ENCODE measurements at places on chromosomes 5 and 9.

GRCh38 chr9:104009826-104010225 is 84.3 kb upstream of the SMC2 start:
- no peak for DNase-seq

GRCh38 chr5:170565072-170565471 is 61.3 kb downstream of the KCNIP1 start:
- DNase-seq = no peak

GRCh38 chr5:45642370-45642769 is 53.8 kb downstream of the HCN1 start:
- DNase-seq = no peak

- DNase-seq = no peak
Observed at GRCh38 chr9:12739014-12739652, 35.7 kb upstream of the LURAP1L start.

DNA sequence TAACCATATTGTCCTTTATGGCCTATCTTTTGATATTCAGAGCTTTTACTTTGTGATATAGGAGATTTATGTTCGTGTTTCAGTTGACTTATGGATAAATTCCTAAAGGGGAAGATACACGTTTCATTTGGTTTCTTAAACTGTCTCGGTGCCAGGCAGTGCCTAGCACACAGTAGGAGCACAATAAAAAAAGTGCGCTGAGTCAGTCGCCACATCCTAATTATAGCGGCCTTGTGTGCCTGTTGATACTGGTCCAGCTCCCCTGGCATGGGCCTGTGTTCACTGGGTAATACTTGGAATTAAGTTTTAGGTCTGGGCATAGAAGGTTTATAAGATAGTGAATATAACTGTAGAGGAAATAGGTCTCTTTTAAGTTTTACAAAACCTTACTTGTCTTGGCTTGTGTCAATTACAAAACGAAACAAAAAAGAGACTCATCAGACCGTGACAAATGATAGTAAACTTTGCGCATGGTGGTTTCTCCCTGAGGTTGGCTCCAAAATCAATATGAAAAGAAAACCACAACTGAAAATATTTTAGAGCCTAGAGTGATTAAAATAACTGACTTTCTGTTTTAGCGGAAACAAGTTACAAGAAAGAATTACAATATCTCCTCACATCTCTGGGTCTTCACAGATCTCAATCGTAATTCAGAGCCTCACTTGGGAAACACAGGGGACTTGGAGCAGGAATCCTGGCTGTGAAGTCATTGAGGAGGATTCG is 84.8 kb downstream of the MVB12B start:
- no peak for DNase-seq

DNA sequence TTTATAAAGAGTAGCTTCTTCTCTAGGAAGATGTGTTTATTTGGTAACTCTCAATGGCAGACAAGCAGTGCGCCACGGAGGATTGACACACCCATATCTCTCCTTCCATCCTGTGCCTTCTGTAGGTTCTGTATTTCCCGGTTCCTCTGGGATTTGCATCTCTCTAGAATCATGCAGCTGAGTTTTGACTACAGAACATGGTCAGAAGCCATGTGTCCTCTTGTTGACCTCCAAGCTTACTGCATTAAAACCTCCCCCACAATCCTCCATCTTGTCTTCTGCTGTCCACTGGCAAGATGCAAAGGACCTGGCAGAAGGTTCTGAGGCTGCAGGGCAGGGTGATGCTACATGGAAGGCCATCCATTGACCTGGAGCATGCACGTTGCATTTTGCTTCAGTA is 482.0 kb downstream of the DMRT2 start:
- DNase-seq = no peak

DNA sequence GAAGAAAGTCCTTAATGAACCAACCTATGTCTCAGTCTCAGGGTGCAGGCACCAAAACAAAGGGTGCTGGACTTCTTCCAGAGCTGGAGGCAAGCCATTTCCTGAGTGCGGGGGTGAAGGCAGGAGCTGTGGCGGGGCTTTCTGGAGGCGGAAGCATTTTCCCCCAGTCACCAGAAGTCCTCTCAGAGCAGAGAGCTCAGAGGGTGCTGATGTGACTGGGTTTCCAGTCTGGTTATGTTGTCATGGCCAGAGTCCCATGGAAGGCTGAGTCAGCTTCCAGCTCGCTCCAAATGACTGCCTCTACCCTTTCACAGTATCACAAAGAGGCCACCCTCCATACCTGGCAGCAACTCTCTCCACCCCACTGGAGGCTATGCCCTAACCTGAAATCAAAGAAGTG is 86.0 kb downstream of the TRPC7 start:
- no peak for DNase-seq

GRCh38 chr5:18220631-18221030 is 586.4 kb downstream of the TAF11L14 start:
- no peak for DNase-seq

DNA sequence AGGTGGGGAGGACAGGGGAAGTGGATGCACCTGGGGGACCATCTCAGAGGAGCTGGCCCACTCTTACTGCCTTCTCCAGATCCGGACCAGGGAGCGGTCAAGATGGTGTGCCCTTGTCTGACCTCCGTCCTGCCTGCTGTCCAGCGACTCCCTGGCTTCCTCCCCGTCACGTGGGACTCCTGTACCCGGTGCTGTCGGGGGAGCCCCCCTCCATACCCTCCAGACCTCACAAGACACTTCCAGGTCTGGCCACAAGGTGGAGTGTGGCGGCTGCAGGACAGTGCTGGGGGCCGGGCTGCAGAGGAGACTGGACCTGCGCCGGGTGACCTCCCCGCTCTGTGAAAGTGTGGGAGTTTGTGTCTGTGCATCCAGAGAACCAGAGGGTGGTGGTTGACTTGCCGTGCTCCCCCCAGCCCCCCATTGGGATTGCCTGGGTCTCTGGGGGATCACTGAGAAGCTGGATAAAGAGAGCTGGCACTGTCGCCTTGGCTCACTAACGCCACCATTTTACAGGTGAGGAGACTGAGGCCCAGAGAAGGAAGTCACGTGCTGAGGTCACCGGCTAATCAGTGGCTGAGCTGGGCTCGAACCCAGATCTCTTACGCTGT is 1.9 kb upstream of the CRB2 start:
- DNase-seq = no peak

GRCh38 chr9:126636983-126637798 is 23.5 kb downstream of the LMX1B start:
- peak; percentile 18 for DNase-seq

GRCh38 chr9:3692606-3693005 is 166.8 kb upstream of the RFX3 start:
- DNase-seq = no peak

- DNase-seq = no peak
Observed at GRCh38 chr5:137264573-137264972, 234.6 kb downstream of the SPOCK1 start.

- no peak for DNase-seq
Observed at GRCh38 chr9:22363421-22363887, 83.2 kb upstream of the DMRTA1 start.

GRCh38 chr5:57576317-57576716 is 93.7 kb upstream of the ACTBL2 start:
- DNase-seq = no peak

DNA sequence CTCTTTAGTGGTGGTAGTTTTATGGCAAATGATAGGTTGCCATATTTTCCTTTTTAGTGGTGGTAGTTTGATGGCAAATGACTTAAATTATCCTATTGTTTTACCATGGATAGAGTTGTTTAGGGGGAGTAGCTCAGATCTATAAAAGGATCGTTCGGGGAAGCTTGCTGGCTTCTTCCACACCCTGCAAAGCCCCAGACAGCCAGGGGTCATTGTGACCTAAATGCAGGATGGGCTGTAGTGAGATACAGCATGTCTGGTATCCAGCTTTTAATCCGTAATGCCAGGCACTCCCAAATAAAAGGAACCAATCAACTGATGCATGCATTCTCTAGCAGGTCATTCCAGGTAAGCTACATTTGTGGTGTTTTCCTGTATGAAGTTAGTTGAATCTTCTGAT is 67.1 kb downstream of the PRR16 start:
- no peak for DNase-seq

- no peak for DNase-seq
Observed at GRCh38 chr5:149210968-149211490, 60.6 kb upstream of the AFAP1L1 start.

DNA sequence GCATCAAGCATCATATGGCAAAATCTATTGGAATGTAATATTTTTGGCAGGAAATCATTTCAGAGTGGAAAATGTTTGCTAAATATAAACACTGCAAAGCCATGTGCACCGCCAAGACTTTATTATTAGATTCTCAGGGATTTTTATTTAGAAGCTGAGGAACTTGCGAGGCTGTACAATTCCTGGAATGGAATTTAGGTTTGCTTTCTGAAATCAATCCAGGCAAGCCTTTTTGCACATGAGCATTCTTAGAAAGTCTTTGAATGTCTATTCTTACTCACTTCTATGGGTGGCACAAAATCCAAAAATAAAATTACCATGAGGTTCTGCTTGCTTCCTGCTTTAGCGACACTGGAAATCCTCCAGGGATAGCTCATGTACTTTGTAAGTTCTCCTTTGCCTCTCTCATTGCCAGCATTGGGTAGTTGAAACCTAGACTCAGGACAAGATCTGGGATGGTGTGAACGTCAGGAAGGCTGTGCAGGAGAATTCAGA is 71.5 kb upstream of the PALM2AKAP2 start:
- DNase-seq = no peak

DNA sequence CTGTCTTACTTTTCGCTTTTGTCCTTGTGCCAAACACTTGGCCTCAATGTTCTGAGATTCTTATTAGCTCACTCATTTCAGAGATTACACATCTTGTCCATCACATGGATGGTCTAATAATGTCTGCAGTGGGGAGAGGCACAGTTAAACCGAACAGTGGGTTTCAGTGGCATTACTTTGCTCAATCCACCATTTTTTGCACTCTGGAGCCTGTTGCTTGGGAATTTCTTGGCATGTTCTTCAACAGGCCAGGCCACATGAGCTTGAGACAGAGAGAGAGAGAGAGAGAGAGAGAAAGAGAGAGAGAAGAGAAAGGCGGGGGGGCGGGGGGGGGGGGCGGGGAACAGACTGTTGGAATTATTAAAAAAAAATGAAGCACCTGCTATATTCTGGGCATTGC is 1327.8 kb upstream of the WWC1 start:
- no peak for DNase-seq

- DNase-seq = no peak
Observed at GRCh38 chr5:38434966-38435705, 121.3 kb downstream of the LIFR start.

Data from stimulated activated CD8-positive, alpha-beta memory T cell treated with anti-CD3 and anti-CD28 coated beads, Interleukin-2, amount 100 ng/mL, for 1 hour (primary cell).